HL-60 (cell line): ENCODE measurements at places on chromosomes 12 and 14.

GRCh38 chr12:34402899-34403705 is 380.8 kb downstream of the ALG10 start:
- no peak for DNase-seq

GRCh38 chr12:73445658-73446324 is 1091.8 kb upstream of the ATXN7L3B start:
- no peak for DNase-seq

- no peak for DNase-seq
Observed at GRCh38 chr14:104636131-104636530, 31.6 kb upstream of the TMEM179 start.

DNA sequence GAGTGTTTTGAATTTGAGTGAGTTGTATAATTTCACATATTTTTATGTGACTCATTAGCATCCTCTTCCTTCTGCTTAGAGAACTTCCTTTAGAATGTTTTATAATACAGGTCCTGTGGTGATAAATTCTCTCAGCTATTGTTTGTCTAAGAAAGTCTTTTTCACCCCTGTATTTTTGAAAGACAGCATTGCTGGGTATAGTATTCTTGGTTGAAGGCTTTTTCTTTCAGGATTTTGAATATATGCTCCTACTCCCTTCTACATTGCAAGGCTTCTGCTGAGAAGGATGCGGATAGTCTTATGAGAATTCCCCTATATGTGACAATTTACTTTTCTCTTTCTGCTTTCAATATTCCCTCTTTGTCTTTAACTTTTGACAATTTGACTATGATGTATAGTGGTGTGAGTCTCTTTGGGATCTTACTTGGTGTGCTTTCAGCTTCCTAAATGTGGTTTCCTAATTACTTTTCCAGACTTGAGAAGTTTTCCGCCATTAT is 118.9 kb upstream of the HMGA2 start:
- DNase-seq, result no peak

DNA sequence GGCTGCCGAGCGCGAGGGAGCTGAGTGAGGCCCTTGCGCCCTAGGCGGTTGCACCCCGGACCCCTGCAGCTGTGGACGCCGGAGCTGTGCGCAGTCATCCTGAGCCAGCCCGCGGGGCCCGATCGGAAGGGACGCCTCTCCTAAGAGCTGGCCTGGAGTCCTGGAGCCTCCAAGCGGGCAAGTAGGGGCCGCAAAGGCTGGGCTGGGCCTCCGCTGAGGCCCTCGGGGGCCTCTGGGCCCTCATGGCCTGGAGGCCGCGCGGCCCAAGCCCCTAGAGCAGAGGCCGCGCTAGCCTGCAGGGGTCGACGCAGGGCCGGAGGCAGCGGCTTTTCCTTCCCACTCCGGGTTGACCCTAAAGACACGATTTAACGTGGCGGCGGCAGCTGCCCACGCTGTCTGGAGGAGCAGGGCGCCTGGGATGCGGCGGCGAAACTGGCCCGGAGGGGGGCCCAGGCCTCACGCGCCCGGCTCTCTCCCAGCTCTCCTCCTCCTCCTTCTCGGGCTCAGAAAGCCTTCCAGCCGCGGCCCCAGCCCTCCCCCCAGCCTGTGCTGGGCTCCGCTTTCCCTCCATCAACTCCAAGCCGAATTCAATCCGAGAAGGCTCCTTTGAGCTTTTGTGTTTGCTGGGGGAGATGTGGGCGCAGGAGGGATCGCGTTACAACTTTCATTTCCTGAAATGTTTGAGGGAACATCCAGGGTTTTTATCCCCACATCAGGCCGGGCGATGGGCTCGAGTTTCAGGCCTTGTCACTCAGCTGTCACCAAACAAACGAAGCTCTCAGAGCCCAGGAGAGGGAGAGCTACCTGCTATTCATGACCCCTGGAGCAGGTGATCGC is 11.6 kb downstream of the SIX1 start:
- no peak for DNase-seq

DNA sequence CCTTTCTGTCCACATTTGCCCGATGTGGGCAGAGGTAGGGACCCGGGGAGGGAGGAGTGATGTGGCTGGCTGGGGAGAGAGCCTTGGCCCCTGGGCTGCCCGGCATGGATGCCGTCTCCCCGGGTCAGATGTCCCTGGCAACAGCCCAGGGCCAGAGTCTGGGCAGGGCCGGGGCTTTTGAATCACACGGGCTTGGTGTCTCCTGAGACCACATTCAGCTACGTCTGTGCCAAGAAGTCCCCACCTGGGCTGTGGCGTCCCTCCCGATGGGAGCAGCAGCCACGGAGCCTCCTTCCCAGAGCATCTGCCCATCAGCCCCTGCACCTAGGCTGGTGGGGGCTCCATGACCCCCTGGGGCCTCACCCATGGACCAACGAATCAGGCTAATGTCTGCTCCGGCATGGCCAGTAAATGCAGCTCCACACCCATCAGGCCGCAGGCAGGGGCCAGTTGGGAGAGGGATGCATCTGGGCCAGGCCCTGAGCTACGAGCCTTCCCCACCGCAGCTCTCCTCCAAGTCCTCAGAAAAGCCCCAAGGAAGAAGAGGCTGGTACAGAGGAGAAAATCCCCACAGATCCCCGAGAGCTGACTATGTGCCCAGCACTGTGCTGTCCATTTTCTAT is 109.4 kb downstream of the RFLNA start:
- DNase-seq, result no peak

- DNase-seq, result no peak
Observed at GRCh38 chr12:68319988-68320623, 12.1 kb downstream of the MDM1 start.

GRCh38 chr14:54686871-54687749 is 120.2 kb downstream of the SAMD4A start:
- DNase-seq, result no peak

DNA sequence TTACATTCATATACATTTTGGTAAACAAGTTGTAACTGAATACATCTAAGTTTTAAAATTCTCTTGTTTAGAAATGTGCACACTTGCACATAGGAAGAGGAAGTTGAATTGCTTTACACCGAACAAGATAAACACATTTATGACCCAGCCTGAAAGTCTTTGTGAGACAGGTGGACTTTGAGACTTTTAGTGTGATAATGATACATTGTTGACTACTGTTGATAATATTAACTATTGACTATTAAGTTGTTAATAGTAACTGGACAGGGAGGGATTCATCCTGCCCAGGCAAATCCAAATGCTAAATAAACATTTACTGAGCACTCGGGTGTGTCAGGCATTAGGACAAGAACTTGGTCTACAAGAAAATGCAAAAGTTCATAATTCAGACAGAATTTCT is 68.0 kb downstream of the AVPR1A start:
- DNase-seq, result no peak

GRCh38 chr12:53651737-53652136 is 24.1 kb downstream of the ATP5MC2 start:
- DNase-seq, result no peak

DNA sequence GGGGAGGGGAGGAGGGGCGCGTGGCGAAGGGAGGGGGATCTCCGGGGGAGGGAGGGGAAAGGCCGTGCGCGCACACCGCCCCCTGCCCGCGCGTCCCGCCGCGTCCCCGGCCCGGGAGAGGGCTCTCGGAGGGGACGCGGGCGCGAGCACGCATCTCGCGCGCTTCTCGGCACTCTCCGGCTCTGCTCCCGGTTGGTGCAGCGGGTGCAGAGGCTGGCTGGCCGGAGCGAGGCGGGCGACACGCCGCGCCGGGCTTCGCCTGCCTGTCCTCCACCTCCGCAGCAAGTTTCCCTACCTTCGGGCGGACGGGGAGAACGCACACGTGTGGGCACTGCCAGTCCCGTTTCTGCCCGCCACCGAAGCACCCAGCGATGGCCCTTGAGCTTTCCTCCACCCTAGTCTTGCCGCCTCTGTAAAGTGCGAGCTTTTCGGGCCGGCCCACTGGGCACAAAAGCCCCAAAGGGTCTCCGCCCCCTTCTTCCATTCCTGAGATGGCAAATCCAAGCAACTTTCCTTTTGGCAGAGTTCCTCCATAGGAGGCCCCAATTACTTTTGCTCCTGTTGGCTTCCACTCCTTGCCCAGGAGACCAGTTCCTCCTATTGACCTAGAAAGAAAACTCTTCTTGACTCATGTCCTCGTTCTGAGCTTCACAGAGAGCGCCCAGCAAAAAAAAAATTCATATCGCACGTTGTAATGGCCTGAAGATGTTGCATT is 363 bp upstream of the CSAD start:
- peak; percentile 78 for DNase-seq

DNA sequence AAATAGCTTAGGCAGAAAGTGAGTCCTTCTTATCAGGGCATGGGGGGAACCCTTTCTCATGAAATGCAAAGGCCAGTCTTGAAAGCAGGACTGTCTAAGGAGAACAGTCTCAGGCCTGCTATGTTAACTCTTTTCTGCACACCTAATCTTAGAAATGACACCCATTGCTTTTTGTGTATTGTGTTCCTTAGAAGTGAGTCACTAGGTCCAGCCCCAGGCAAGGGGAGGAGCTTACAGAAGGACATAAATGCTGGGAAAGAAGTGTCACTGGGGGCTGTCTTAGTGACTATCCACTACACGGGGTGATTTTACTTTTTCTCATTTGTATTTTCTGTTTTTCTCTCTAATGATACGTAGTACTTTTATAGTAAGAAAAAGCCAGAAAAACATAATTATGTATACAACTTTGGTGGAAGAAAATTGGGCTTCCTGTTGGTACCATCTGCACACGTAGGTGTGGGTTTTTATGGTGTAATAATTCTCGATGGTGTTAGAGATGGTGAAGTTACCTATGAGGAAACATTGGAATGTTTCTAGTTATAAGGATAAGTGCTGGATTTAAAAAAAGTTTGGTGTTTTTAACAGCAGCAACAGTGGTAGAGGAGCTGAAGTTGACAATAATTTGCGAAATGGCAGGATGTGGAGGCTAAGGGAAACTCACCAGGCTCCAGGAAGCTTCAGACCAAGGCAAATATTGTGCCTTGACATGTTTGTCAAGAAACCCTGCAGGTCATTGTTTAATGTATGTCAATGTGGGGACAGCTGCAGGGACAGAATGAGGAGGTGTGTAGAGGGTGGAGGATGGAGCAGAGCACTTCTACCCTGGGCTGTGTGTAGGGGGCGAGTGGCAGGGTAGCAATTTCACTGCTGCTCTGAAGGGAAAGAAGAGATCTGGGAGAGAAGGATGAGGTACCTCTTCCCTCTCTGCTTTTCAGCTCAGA is 214.9 kb downstream of the KTN1 start:
- DNase-seq, result no peak

DNA sequence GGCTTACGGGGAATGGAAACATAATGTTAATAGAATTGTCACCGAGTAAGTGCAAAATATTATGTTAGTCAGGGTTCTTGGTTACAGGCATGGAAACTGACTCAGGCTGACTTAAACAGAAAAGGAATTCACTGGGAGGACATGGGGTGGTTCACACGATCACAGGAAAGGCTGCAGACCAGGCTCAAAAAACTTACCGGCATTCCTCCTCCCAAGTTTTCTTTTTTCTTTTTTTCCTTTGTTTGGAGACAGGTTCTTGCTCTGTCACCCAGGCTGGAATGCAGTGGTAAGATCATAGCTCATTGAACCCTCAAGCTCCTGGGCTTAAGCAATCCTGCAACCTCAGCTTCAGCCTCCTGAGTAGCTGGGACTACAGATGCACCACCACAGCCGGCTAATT is 11.9 kb upstream of the UBE2N start:
- no peak for DNase-seq

DNA sequence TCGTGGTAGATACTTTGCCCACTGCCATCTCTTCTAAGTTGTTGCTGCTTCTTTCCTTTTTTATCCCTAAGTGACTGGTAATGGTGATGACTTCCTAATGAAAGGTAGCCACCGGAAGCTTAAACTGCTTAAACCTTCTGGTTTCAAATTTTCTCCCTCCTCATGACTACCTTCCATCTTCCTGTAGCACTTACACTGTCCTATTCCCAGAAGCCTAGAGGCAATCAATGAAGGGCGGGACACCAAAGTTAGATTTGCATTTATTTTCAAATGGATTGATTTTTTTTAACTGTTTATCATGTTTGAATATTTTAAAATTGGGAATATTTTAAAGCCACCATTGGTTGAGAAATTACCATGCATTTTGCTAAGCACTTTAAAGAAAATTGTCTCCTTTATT is 64.7 kb downstream of the MSRB3 start:
- no peak for DNase-seq

GRCh38 chr12:120119271-120119973 is 2.9 kb upstream of the RAB35 start:
- no peak for DNase-seq
